Renal cortical epithelial cell (primary cell): ENCODE measurements at places on chromosomes 16 and 17. TPM values are rescaled to one million over a fixed set of nuclear protein-coding genes. Genes with fewer than 3 reads are reported as not detected.

- DNase-seq, result no peak
Measured at GRCh38 chr17:74522381-74523105, 8.7 kb downstream of the CD300LB start.

- DNase-seq, result no peak
Measured at GRCh38 chr17:37673386-37673785, 30.1 kb upstream of the DDX52 start.

GRCh38 chr16:72113616-72113945 lies 19.9 kb downstream of the DHX38 start:
- DNase-seq, result no peak

DNA sequence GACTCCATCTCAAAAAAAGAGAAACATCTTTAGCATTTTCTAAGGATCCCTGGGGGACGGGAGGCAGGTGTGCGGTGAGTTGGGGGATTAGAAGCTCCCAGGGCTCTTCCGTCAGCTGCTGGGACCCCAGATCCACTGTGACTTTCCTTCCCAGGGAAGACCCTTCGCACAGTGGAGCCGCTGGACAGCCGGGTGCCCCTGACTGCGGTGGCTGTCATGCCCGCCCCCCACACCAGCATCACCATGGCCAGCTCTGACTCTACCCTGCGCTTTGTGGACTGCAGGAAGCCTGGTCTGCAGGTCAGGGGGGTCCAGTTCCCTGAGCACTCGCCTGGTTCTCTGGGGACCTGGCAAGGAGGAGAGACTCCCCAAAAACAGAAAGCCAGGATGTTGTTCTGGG lies 7.3 kb upstream of the SERPINF2 start:
- no peak for DNase-seq

- DNase-seq, result no peak
Measured at GRCh38 chr16:19236561-19237209, 48.8 kb upstream of the CLEC19A start.

GRCh38 chr16:15694499-15694898 lies 44.5 kb downstream of the NDE1 start:
- DNase-seq, result no peak

The AOC3 gene
- under 0.01 and 0.17 TPM in 2 replicates for total RNA-seq

The HASPIN gene
- total RNA-seq, result 0.89 and 5.0 TPM in 2 replicates
